Endothelial cell of umbilical vein (primary cell): ENCODE measurements at places on chromosomes 12 and 14.

GRCh38 chr12:44647917-44648690 is 228.0 kb downstream of the NELL2 start:
- no peaks in the 10 kb centered on the region for H3K36me3 ChIP-seq
- no peaks in the 10 kb centered on the region for H3K27me3 ChIP-seq
- H3K27ac ChIP-seq = no peak overlapping the region
- DNase-seq = no peak

- no peak for DNase-seq
- H3K27ac ChIP-seq = no peak overlapping the region
- no peaks in the 10 kb centered on the region for H3K36me3 ChIP-seq
- no peaks in the 10 kb centered on the region for H3K4me1 ChIP-seq
These were observed 6.5 kb downstream of the IAPP start for GRCh38 chr12:21379218-21379617.

GRCh38 chr12:111598637-111599452 is at the start of gene ATXN2:
Gene ATXN2, minus strand, starts transcription at chr12:111599315. Its CDS starts 281 bp downstream, at chr12:111599034.
- H3K27me3 ChIP-seq = no peaks in the 10 kb centered on the region
- peak within 1 kb of the TSS; percentile 81 for H3K27ac ChIP-seq

DNA sequence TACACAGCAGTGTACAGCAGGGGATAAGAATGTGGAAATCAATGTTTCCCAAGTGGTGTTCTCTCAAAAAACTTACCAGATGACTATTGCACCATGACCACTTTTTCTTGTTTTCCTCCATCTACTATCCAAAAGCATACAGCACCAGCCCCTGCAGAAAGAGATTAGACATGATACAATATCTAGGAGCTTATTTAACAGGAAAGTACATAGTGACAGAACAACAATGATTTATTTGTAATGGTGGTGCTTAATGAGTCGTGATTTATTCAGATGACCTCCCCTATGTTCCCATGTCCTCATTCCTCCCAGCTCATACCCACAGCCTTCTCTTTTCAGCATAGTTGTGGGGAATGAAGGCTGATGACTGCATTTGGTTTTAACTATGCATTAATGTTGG is 413.6 kb downstream of the BTG1 start:
- no peaks in the 10 kb centered on the region for H3K4me1 ChIP-seq
- H3K4me3 ChIP-seq = no peak overlapping the region
- no peak for DNase-seq
- no peak overlapping the region for H3K27ac ChIP-seq

GRCh38 chr14:52922059-52922458 is 28.8 kb downstream of the FERMT2 start:
- no peak overlapping the region for H3K27ac ChIP-seq
- DNase-seq = no peak
- H3K36me3 ChIP-seq = no peaks in the 10 kb centered on the region
- peaks cover 47% of the 10 kb centered on the region for H3K4me1 ChIP-seq
- no peak overlapping the region for H3K4me3 ChIP-seq
